ENCODE measurements at places on chromosomes 3 and 15. TPM values are rescaled to one million over a fixed set of nuclear protein-coding genes. Genes with fewer than 3 reads are reported as not detected.

DNA sequence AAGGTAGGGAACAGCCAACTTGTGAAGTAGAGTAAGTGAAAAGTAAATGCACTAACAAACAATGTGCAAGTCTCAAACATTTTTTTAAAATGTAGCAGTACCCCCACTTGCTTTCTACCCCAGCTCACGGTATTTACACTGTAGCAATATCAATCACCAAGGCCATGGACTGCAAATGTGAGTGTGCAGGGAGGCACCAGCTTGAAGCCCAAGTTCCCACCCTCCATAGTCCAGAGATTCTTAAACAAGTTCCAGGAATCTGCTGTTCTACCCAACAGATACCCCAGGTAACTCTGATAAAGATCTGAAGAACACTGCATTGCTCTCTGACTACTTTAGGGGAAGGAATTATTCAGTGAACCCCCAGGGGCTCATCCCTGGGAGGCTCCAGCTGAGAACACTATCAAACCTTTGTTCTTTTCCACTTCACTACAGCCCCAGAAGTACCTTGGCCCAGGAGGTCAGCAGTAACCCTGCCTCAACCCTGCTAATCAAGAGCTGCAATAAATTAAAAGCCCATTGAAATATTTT is 86.1 kb downstream of the FOXP1 start:
- no peak for DNase-seq

SPATA12 gene
- not detected for total RNA-seq

- no peak for DNase-seq
These were observed 96.5 kb upstream of the PHLDB2 start for GRCh38 chr3:111762537-111762936.

GRCh38 chr15:67741308-67741707 is 84.0 kb upstream of the SKOR1 start:
- no peak for DNase-seq

- DNase-seq = no peak
These were observed 12.8 kb upstream of the TOPAZ1 start for GRCh38 chr3:44228900-44229299.

GRCh38 chr3:20924646-20925385 is 738.8 kb upstream of the SGO1 start:
- no peak for DNase-seq

TM4SF4 gene
- not detected for total RNA-seq

GOLGA8G gene
- not detected for total RNA-seq

GOLGA6L10 gene
- 0.97 TPM for total RNA-seq

EPHB3 gene
- total RNA-seq = not detected

GRCh38 chr3:143151004-143151731 is 31.6 kb downstream of the CHST2 start:
- no peak for DNase-seq

DNA sequence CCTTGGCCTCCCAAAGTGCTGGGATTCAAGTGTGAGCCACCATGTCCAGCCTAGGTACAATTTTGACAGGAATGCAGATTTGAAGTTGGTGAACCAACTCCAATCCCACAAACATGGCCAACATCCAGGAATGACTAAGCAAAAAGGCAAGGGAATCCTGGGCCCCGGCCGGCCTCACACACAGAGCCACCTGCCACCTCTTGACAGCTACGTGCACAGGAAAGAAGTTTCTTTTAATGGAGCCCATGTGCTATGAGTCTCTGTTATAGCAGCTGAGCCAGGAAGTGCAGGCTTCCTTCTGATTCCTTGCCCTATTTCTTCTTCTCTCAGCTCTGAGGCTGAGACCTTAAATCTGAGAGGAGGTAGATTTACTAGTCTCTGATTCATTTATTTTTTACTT is 8.8 kb downstream of the TMEM40 start:
- DNase-seq = no peak

- no peak for DNase-seq
These were observed 822 bp downstream of the ZNF385D start for GRCh38 chr3:21750080-21750696.

TMCO5A gene
- total RNA-seq = not detected

- no peak for DNase-seq
These were observed 26.0 kb downstream of the SLC41A3 start for GRCh38 chr3:126057936-126058335.

ERC2 gene
- total RNA-seq = not detected

- DNase-seq = peak; percentile 84
These were observed 97.3 kb downstream of the NPAP1 start for GRCh38 chr15:24772686-24773373.

SNTN gene
- not detected for total RNA-seq

DNA sequence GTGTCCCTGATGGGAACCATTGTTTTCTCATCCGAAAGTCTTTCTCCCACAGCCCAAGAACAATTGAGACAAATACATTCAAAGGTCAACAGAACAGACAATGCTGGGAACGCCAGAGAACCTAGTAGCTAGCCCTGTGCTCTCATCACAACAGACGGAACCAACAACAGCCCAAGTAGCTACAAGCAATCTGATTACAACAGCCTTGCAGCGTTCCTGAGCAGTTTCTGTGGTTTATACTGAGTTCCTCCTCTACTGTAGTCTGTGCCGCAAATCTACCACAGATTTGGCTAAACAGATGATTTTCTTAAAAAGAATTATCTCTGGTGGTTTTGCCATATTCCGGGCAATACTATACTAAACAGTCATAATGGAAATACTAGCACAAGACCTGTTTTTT is 435.6 kb downstream of the MECOM start:
- peak; percentile 5 for DNase-seq

DAZL gene
- not detected for total RNA-seq

DNA sequence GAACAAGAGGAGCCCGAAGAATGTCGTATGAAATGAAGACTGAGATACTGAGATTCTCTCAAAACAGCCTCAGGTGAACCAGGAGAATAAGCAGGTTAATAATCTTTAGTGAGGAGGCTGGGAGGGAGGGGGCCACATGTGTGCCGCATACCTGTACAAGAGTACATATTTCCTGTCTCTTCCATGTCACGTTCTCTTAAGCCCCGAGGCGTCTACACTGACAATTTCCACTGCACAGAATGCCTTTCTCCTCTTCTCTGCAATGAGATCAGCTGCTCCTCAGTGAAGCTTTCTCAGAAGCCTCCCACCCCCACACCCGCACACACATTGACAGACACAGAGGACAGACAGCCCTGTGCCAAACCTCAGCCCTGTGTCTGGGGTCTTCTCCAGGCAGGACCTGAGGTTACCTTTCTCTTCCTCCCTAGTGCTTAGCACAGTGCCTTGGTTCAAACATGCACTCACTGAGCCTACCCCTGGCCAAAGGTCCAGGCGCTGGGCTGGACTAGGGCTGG is 55.4 kb downstream of the PDZRN3 start:
- no peak for DNase-seq

CDHR4 gene
- total RNA-seq = 0.32 TPM

- DNase-seq = no peak
These were observed 236.0 kb upstream of the GOLGA6L4 start for GRCh38 chr15:83999396-84000135.

DNA sequence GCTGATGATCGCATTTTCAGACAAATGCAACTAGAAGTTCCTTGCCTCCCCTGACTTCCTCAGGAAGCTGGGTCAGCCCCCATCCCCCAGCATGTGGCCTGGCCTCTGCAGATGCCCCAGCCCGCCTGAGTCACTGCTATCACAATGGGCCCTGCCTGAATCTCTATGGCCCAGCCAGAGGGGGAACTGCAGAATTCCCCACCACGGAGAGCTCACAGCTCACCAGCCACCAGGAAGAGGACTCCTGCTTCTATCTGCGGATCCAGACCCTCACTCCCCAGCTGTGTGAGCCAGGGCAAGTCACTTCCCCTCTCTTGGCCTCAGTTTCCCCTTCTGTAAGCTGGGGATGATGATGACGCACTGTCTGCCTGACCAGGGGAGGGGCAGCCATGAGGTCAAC is 6.9 kb downstream of the PLXND1 start:
- DNase-seq = no peak

DNA sequence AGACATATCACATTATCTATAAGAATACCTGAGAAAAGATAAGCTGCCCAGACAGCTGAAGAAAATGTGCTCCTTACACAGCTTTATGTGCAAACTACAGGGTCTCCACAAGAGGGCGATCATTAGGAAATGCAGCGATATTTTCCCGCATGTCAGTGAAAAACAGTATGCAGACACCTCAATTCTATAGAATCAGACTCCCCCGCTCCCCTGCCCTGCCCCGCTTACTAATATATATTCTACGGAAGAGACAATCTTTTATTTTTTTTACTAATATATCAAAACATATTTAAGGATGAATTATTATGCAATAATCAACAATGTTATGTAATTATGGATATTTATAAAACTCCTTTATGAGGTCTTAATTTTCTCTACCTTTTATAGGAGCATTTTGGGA is 681.3 kb downstream of the ROBO1 start:
- peak; percentile 32 for DNase-seq

TTLL13 gene
- 0.46 TPM for total RNA-seq

CADM2 gene
- total RNA-seq = 0.05 TPM

CCNDBP1 gene
- total RNA-seq = 51.6 TPM

CELF6 gene
- total RNA-seq = 0.40 TPM

AGBL1 gene
- 0.04 TPM for total RNA-seq

SCN5A gene
- 0.39 TPM for total RNA-seq

NLGN1 gene
- total RNA-seq = not detected

GRCh38 chr15:99878835-99879234 is 145.6 kb upstream of the LYSMD4 start:
- DNase-seq = no peak

DNA sequence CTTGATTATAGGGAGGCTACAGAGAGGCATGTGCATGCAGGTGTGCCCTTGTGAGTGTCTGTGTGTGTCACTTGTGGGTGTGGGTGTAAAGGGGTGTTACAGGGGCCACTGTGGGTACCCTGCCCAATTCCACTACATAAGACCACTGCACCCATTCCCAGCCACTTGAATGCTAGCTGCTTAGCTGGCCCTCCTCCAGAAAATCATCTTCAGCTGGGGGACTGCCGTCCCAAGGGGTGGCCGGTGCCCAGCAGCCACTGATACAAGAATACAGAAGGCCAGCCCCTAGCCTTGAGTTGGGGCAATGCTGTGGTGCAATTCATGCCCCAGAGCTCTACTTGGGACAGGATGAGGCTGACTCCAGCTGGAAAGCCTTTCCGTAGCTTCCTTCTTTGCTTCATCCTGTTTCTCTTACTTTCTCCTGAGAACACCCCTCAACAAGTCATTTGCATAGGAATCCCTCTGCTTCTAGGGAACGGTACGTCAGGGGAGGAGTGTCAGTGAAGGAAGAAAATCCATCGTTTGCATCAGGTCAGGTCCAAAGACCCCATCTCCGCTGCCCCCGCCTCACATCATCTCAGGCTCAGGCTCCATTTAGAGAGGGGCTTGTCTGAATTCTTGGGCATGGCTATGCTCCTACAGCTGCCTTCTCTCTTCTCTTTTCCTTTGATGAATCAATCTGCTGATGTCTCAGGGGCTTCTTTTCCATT is 72.0 kb downstream of the SCN5A start:
- no peak for DNase-seq

GRCh38 chr3:119219069-119219468 is 21.6 kb downstream of the B4GALT4 start:
- peak; percentile 64 for DNase-seq

DNA sequence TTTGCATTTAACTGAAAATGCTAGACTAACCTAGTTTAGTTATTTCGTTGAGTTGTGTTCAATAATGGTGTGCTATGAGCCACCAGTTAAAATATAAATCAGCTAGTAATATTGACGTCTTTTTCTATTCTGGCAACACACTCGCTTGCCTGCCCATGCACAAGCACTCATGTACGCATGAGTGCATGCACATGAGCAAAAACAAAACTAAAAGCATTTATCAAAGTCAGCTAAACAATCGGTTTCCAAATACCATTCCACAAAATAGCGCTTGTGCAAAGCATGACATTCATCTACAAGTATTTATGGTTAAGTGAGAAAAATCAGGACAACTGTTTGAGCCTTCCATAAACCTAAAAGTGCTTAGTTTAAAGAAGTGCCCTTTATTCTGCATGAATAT is 13.1 kb upstream of the SAMMSON start:
- no peak for DNase-seq

RBSN gene
- total RNA-seq = 13.5 TPM

DNA sequence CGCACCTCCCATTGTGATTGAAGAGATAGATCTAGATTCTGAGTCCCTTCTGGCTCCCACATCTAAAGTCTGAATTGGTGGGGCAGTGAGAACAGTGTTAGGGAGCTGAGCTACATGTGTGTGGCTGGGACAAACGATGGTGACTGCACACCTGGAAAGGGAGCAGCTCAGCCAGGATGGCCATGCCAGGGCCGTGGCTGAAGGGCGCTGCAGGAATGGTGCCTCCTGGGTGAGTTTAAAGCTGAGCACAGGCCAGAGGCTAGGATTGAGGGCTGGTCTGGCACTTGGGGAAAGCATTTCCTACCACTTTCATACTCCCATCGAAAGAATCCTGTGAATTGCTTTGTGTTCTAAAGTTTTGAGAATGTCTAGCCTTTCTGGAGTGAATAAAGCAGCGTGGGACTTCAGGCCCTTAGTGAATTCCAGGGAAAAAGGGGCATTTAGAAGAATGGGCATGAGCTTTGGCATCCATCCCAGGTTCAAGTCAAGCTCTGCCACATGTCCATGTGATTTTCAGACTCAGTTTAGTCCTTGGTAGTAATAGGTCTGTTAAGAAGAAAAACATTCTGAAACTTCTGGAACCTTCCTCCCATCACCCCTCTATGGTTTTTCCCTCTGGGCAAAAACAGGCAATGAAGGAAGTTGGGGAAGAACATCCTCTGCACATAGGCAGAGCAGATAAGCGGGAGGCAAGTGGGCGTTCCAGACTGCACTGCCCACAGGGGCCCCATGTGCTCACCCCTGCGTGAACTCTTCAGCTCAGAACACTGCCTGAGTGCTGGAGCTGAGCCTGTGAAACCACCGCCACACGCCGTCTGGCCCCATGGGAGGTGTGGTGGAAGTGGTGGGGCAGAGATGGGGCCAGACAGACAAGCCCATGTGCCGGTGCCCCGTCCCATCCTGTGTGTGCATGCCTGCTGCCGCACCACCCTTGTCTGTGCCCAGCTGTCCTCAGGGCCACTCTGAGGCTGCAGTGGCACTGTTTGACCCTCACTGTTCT is 12.9 kb upstream of the CPNE9 start:
- no peak for DNase-seq
